ENCODE measurements at places on chromosomes 7 and 10.

GRCh38 chr10:102815790-102816549 is 21.2 kb downstream of the CYP17A1 start:
- peak; percentile 65 for DNase-seq

GRCh38 chr10:125543796-125544195 is 139.2 kb downstream of the TEX36 start:
- DNase-seq = no peak

DNA sequence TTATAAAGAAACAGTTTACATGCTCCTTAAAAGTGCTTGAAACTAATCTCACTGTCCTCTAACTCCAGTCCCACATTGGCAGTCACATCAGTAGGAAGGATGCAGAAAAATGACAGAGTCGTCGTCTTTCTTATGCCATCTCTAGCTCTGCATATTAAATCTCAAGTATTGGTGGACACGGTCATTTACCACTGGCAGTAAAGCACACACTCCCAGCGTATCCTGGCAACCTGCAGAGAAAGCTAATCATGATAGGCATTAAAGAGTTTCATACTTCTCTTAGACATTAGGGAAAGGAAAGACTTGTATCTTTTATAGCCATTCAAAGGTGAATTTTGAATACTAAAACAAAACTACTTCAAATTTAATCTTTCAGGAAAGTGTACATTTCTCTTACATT is 202.0 kb upstream of the COBL start:
- DNase-seq = no peak

DNA sequence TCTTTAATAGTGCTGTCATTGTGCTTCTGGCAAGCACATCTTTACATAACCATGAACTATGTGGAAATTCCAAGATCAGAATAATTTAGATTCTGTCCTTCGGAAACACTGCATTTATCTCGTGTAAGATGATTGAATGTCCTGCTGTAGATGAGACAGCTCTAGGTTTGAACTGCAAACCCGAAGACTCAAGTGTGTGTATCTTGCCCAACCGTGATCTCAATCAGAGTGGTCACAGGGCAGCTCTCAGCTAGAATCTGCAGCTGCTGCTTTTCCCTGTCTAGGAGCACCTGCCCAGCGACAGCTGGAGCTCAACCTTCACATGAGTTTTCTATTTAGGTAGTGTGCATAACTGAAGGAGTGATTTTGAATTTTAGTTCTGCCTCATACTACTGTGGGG is 17.5 kb upstream of the KIF20B start:
- DNase-seq = no peak

DNA sequence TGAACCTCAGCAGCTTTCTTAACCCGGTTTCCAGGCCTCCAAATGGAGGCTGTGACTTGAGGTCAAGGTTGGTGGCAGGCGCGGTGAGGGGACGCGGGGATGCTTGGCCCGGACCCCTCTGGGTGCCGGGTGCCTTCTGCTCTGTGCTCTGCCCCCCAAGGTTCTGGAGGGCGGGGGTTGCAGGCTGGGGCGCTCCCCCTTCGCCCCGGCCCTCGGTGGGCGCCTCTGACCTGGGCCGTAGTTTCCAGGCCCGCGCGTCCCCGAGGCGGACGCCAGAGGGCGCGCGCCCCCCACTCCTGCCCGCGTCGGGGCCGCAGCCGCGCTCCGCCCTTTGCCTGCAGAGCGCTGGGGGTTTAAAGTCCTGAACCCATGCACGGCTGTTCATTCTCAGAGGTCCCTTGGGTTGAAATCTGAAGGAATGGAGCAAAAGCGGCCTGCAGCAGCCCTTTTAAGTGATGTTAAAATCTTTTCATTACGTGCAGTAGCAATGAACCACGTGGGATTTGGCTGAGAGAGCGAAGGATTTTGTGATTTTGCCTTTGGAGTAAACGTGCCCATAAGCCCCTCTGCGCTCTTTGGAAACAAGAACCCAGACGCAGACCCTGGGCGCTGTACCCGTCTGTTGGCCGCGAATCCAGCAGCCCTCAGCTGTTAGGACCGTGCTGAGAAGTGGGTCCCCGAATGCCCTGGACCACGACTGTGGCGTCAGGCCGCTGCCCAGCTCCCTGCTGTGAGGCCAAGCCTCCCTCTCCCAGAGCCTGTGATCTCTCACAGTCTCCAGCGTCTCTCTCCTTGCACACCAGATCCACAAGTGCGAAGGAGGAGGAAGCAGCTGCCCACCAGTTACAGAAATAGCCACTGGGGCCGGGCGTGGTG is 135.0 kb downstream of the ACTR3B start:
- no peak for DNase-seq

DNA sequence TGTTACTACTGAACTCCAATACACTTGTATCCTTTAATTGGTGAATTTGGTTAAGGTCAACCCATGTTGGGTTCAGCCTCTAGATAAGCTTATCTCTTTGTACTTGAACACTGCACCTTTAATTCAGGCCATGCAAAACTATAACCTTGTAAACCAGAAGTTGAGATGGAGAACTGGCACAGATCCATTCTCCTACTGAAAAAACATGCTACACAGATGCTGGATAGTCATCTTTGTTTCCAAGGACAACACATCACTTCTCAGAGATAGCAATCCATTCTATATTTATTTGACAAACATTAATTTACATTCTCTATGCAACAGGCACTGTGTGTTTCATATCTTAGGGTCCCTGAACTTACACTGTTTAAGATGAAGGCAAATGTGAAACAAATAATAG is 2.9 kb upstream of the CDK14 start:
- DNase-seq = no peak

DNA sequence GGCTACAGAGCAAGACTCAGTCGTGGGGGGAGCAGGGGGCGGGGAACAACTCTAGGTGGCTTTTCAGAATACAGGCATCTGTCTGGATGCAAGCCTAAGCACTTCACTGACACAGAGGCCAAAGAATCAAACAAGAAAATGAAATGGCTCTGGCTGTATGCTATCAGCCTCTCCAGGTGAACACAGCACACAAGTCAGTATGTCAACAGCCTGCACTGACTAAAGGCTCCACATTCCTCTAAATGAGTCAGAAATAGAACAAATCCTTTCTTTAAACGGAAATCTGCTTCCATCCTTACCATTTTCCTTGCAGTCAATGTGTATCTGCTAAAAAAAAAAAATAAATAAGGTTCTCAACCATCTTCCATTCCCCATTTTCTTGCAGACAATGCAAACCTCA is 88.3 kb downstream of the ARMH3 start:
- DNase-seq = peak; percentile 54

- DNase-seq = peak; percentile 35
Observed at GRCh38 chr7:131012477-131013031, 278.5 kb upstream of the KLF14 start.

GRCh38 chr10:2476218-2476811 is 591.0 kb upstream of the PFKP start:
- DNase-seq = no peak

DNA sequence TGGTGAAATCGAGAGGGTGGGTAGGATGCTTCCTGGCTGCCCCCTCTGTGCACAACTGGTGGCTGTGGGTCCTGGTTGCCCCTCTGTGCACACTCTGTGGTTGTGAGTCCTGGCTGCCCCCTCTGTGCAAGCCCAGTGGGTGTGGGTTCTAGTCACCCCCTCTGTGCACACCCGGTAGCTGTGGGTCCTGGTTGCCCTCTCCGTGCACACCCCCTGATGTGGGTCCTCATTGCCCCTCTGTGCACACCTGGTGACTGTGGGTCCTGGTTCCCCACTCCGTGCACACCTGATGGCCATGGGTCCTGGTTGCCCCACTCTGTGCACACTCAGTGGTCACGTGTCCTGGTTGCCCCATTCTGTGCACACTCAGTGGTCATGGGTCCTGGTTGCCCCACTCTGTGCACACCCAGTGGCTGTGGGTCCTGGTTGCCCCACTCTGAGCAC is 20.3 kb upstream of the RET start:
- no peak for DNase-seq

GRCh38 chr10:45075826-45076380 is 75.2 kb downstream of the ZNF22 start:
- DNase-seq = no peak

GRCh38 chr10:20202337-20202736 is 386.1 kb downstream of the PLXDC2 start:
- DNase-seq = no peak

DNA sequence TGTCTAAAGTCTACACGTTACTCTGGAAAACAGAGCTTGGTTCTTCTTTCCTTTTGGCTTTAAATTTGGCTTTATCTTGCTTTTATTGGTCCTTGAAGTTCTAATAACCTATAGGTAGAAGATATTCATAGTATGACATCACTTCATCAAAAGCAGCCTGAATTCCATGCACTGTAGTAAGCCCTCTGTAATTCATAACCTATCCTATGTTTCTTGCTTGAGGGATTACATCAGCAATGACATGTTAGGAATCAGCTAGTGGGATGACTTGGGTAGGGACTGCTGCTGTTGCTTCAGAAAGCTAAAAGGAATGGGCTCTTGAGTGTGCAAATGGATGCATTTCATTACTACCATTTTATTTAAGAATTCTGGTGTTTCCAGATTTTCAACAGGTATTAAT is 184.9 kb downstream of the PTEN start:
- DNase-seq = peak; percentile 36

GRCh38 chr7:157437519-157438061 is 100.8 kb downstream of the DNAJB6 start:
- no peak for DNase-seq

GRCh38 chr7:73734619-73735527 is 3.7 kb downstream of the ABHD11 start:
- DNase-seq = peak; percentile 81

DNA sequence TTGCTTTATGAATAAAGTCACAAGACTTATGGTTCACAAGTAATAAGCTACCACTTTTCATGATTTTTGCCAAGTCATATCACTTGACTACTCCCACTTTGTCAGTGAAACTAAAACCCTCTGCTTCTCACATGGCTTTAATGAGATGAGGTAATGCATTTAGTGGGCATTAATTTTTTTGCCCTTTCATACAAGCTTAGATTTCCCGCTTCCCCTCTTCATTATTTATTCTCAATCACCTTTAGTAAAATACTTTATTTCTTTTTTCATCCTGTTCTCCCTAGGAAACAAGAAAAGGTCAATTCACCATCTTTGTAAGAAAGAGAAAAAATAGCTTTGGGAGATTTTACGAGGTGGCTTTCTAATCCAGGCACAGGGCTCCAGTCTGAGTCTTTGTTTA is 109.6 kb upstream of the STARD3NL start:
- DNase-seq = no peak

DNA sequence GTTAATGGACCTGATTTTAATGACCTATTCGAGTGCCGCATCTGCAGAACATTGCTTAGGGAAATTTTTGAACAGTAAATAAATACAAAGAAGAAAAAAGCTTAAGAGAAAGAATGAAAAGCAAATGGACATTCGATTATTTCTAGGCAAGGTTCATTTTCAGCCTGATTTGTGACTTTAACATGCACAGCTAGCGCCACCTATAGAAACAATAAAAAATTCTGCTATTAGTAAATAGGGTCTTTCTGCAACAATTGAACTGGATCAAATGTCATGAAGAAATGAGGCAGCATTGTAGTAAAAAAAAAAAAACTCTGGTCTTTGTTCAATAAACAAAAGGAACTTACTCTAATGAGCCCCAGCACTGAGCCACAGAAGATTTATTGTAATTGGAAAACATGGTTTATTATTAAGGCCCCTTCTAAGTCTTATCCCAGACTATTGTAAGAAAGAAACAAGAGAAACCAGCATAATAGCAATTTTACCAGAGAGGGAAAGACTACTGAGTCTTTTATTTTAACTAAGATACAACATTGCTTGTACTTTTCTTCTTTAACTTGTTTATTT is 41.4 kb upstream of the GHITM start:
- DNase-seq = peak; percentile 18

DNA sequence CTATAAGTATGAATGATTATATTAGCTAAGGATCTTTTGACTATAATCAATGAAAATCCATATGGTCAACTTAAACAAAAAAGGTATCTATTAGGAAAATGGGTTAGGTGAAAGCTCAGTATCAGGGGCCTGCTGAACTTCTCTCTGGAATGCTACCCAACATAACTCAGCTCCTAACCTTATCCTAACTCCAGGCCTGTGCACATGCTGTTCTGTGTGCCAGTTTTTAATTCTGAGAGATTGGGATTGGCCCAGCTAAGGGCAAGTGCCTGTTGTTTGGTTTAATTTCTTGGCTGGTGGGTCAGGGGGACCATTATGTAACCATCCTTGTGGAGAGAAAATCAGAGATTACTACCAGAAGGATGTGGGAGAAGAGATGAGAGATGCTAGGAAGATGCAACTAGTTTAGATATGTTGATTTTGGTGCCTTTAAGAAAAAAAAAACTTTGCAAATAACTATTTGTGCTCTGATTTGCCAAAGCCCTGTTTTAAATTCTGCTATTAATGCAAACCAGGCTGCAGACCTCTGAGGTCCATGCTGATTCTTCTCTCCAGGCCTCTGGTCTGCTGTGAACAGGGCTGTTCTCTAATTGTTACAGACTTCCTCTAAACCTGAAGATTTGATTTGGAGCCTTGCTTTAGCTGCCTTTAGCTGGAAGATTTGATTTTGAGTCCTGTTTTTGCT is 23.9 kb upstream of the HDAC9 start:
- no peak for DNase-seq

- DNase-seq = no peak
Observed at GRCh38 chr10:68628576-68629127, 68.5 kb downstream of the TET1 start.

GRCh38 chr10:96244354-96244753 is 27.0 kb downstream of the BLNK start:
- DNase-seq = no peak

DNA sequence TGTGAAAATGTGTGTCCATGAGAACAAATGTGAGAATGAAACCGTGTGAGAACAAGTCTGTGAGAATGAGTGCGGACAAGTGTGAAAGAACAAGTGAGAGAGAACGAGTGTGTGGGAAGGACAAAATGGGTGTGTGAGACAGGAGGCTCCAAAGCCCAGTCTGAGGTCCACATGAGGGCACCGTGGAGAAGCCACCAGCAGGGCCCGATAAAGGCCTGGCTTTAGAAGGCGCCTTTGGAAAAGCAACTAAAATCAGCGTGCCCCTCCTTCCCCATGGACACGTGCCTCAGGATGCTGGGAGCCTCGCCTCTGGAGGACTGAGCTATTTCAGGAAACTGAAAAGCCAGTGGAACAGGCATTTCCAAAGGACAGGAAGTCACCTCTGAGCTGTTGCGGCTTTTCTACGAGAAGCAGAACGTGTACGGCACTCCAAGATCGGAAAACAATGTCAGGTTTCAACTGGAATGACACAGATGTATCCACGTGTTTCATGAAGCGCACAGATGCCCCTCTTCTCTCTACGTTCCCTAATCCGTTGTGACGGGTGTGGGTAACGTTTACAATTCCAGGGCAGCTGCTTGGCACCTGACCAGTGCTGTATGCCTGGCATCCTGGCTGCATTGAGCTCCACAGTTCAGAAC is 46.4 kb downstream of the ESYT2 start:
- DNase-seq = peak; percentile 18

- no peak for DNase-seq
Observed at GRCh38 chr7:32639122-32639521, 143.8 kb downstream of the AVL9 start.

All from bronchial epithelial cell (primary cell).